ENCODE measurements at places on chromosomes 1 and 21. TPM values are rescaled to one million over a fixed set of nuclear protein-coding genes. Genes with fewer than 3 reads are reported as not detected.

DNA sequence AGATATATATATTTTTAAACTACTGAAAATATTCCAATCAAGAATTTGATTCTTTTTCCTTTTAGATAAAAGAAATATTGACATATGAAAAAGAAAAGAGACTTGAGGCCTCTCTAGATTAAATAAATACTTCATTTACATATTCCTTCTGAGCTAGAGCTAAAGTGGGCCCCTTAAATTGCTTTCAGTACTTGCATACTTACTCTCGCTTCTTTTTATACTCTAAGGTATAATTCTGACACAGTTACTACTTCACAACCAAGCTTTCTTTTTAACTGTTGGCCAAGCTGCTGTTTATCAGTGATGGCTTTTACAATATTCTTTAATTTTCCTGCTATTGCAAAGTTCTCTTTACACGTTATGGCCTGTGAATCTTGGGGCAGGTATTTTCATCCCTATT, 24.6 kb downstream of the EXTL2 start:
- no peak for DNase-seq

GRCh38 chr1:232940262-232940661, 10.1 kb upstream of the NTPCR start:
- no peak for DNase-seq

GRCh38 chr1:63670164-63670563, 77.0 kb downstream of the PGM1 start:
- no peak for DNase-seq

- DNase-seq: peak; percentile 54
These were observed 80.4 kb downstream of the ADARB1 start for GRCh38 chr21:45154511-45155508.

GRCh38 chr21:33367309-33367973, 35.8 kb upstream of the IFNGR2 start:
- no peak for DNase-seq

GRCh38 chr21:15275615-15276235, 210.9 kb upstream of the NRIP1 start:
- no peak for DNase-seq

- DNase-seq: no peak
These were observed 142.4 kb upstream of the RUNX3 start for GRCh38 chr1:25072461-25072860.

DNA sequence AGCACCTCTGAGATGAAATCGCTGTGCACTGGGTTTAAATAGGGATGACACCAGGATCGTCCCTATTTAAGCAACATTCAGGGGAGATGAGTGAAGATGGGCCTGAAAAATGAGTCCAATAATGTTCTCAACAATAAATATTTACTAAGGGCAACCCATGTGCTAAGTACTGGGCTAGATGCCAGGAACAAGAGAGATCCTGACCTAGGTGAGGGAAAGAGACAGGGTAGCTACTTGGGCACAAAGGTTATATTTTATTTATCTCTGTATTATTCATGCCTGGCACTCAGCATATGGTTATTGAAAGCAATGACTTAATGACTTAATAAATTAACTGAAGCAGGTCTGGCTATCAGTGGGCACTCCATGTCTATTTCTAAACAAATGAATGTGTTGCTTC, 27.4 kb upstream of the AVPR1B start:
- no peak for DNase-seq

DNA sequence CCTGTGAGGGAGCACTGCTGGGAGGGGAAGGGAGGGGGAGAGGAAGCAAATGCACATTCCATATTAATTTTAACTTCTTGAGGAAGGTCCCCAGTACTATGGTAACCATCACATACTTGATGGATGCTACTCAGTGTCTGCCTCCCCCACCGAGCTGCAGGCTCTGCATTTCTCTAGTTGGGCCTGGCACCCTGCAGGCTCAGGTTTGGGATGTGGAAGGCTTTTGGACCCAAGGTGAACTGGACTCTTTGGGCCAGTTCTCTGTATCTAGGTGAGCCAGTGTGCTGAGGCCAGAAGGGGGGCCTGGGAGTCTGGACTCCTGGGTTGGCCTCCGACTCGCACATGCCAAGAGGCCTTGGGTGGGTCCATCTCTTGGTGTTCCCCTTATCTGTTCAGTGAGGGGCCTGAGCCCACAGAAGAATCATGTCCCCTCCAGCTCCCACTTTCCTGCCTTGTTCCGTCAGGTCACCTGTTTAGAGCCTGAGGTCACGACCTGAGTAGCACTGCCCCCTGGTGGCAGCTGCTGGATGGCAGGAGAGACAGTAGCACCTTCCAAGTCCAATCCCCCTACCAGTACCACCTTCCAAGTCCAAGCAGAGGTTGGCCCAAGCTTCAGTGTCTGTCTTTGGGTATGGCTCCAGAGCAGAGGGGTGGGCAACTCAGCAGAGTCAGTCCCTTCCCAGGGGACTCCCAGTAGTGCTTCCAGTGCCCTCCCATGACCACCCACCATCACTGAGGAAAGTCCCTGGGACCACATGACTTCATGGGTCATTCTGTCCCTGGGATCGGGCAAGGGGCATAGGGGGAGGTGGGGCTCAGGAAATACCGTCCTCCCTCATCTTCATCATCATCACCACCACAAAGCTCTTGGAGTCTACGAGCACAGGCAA, 241.8 kb downstream of the TRABD2B start:
- DNase-seq: no peak

The GJC2 gene
- 2.3 TPM for total RNA-seq

The C1QA gene
- total RNA-seq: 107 TPM

The TBX19 gene
- 0.63 TPM for total RNA-seq

Data from right atrium auricular region (tissue), 2 donors.